A673 (cell line): ENCODE measurements at places on chromosomes 13 and 19.

DNA sequence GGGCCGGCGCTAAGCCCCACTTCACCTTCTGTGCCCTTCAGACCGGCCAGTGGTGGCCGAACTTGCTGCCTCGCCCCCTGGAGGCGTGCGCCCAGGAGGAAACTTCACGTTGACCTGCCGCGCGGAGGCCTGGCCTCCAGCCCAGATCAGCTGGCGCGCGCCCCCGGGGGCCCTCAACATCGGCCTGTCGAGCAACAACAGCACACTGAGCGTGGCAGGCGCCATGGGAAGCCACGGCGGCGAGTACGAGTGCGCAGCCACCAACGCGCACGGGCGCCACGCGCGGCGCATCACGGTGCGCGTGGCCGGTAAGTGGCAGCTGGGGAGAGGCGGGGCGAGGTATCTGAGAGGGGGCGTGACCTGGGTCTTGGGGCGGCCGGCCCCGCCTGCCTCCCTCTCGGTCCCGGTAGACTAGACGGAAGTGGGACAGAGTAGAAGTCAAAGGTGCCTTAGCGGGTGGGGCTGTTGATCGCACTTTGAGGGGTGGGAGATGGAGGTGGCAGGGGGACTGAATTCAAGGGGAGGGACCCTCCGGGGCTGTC, 5.6 kb downstream of the ICAM5 start:
- no peak for DNase-seq

- DNase-seq, result no peak
Measured at GRCh38 chr13:91468301-91468700, 69.9 kb downstream of the GPC5 start.

GRCh38 chr19:7778081-7778480, 15.0 kb downstream of the CLEC4M start:
- no peak for DNase-seq

GRCh38 chr19:13992025-13992424, 14.1 kb downstream of the RFX1 start:
- no peak for DNase-seq

- DNase-seq, result peak; percentile 89
Measured at GRCh38 chr13:75357576-75358289, 124.2 kb downstream of the TBC1D4 start.

DNA sequence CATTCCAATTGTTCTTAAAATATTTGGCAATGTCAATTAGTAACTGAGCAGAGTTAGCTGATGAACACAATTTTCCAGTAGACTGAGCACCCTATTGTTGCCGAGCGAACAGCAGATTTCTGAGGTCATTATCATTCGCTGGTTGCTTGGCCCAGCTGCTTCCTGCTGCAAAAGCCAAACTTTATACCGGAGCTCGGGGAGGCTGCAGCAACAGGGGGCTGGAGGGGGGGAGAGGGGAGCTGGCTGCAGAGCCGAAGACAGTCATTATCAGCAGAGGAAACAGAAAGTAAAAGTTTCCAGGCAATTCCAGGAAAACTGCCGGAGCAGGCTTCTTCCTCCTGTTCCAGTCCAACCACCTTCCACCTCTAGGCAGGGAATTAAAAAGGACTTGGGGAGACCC, 77.9 kb downstream of the ZNF536 start:
- DNase-seq, result peak; percentile 92

DNA sequence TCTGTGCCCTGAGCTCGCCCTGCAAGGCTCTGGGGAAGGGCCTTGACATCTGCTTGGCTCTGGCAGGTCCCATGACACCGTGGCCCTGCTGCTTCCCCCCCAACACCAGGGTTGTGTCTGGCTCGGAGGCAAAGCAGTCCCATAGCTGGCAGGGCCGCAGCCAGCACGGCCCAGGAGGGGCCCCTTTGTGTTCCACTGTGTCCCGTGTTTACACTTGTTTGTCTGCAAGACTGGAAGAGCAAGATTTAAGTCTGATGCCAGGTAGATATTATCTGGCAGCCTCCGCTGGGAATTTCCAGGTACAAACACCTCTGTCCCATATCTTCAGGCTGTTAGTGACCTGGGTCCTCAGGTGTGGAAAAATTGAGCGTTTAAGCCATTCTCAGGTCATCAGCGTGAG, 44.3 kb downstream of the MCF2L start:
- DNase-seq, result no peak

DNA sequence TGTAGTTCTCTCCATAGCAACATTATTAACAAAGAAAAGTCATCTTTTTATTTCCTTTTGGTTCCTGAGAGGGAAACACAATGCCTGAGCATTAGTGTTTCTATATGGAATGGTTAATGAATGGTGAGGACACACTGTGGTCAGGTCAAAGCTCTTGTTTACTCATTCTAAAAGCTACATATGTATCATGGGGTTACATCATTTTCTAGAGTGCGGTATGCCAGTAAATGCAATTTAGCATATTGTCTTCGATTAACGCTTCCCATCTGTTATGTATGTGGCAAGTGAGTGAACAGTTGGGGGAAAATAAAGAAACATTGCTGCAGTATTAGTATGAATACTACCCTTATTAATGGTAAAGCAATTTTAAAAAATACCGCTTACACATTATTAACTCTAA, 1152.2 kb upstream of the SPRY2 start:
- DNase-seq, result no peak

- DNase-seq, result no peak
Measured at GRCh38 chr13:107375701-107376340, 807.9 kb upstream of the ARGLU1 start.

DNA sequence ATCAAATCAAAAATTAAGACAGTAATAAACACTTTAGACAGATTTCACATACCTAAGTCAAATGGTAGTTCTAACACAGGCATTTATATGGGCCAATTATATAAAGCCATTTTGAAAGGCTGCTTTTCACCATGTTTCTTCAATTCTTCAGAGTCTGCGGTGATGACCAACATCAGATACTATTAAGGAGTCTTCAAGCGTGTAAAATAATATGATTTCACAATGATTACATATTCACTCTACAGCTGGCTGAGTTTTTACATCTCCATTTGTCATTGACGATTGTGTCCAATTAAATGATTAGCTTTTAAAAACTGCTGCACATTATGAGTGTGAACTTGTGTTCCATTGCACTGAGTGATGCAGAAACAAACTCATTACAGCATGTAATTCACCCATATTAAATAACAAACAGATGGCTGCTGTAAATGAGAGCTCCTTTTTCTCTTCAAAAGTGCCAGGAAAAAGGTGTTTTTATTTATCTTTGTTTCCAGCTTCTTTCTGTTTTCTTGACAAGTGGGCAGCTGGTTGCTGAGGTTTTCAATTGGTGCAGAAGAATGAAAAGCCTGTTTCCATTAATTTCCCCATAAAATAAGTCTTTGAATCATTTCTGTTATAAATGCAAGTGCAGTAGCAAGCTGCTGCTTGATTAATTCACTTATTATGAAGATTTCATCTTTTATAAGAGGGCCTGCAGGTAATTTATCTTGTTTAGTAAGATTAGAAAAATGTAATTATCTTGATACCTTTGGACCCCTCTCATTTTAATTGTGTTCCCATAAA, 676.1 kb upstream of the KLHL1 start:
- no peak for DNase-seq

DNA sequence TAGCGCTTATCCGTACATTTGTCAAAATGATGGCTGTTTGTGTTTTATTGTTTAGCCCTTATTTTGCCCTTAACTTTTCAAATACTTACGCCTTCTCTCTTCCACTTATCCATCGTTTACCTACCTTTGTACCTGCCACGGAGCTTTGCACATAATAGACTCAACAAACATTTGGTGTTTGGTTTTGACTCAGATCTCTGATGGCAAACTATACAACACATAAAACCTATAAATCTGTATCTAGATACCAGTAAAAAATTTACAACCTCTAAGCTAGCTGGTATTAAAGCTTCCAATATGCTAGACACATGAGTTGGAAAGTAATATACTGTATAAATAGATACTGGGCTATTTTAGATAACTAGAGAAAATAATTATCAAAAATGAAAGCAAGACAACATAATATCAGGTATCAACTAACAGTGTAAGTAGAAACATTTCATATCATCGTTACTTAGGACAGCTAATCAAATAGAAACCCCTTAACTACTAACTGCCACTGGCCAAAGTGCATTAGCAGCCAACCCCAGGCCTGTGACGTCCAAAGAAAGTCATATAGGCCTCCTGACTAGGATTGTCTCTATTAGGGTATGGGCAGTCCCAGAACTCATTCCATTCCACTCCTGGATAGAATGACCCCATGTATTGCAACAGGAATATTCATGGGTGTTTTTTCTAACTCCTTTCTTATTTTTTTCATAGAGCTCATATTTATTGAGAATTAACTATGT, 53.8 kb downstream of the KCTD12 start:
- no peak for DNase-seq

GRCh38 chr13:44096901-44097300, 217.2 kb downstream of the LACC1 start:
- DNase-seq, result no peak

DNA sequence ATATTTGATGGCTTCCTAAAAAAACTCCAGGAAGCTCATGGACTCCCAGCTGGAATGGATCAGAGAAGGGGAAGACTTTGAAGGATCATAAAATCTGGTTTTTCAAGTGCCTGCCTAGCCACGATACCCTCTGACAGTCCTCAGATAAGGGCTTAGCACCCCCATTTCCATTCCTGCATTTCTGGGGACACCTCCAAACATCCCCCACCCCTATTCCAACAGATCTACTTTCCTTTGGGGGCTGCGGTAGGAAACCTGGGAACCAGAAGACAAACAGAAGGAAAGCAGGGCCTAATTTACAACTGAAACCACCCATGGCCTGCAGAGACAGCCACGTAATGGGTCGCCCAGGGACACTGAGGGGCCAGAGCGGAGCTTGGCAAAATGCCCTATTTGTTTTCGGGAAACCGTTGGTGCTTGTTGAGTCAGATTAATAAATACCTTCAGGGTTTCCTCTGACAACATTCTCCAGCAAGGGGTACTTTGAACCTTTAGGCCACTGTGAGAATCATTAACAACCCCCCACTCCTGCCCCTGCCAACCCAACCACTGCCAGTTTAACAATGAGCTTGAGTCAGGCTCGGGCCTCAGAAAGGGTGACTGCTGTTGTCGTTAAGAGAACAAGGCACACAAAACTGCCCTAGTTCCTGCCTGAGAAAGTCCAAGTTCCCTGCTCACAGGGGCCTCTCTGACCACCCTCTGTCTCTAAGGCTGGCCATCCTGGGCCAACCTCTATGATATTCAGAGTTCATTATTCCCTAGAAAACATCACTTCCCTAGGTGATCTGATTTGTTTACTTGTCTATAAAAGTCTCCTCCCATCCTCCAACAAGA, 23.5 kb downstream of the RHPN2 start:
- no peak for DNase-seq

DNA sequence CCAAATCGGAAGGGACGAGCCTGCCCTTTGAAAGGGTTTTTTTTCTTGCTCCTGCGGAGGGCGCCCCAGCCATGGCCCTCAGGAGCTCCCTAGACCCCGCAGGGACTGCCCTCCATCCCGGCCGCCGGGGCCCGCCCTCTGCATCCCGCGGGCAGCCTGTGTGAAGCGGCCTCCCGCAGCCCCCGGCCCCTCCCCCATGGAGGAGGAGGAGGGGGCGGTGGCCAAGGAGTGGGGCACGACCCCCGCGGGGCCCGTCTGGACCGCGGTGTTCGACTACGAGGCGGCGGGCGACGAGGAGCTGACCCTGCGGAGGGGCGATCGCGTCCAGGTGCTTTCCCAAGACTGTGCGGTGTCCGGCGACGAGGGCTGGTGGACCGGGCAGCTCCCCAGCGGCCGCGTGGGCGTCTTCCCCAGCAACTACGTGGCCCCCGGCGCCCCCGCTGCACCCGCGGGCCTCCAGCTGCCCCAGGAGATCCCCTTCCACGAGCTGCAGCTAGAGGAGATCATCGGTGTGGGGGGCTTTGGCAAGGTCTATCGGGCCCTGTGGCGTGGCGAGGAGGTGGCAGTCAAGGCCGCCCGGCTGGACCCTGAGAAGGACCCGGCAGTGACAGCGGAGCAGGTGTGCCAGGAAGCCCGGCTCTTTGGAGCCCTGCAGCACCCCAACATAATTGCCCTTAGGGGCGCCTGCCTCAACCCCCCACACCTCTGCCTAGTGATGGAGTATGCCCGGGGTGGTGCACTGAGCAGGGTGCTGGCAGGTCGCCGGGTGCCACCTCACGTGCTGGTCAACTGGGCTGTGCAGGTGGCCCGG, 815 bp downstream of the MAP3K10 start:
- DNase-seq, result peak; percentile 18

GRCh38 chr19:58182577-58182988, 278 bp upstream of the ZNF274 start:
- DNase-seq, result peak; percentile 90

DNA sequence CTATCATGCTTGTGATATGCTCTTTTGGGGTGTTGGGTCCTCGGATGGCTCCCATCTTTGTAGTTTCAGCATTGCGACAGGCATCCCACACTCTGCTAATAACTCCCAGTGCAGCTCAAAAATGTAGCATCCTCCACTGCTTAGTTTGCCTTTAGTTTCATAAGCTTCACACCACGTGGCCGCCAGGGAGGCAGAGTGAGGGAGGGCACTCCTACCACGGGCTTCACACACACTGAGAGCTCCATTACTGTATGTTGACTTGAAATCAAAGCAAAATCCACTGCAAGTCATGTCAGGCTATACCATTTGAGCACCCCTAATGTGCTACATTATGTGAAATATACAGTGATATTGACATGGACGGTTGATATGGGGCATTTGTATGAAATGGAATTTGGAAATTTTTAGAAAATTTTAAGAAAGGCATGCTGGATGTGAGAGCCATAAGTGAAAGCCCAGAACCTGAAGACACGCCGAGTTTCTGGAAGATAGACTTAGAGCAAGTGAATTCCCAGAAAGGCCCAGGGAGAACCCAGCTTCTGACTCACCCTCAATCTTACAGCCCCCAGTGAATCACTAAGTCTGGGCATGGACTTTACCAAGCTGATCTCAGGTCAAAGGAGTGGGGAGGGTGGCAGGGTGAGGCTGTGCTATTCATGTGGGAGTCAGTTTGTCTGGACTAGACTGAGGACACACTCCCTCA, 94.1 kb downstream of the HSPH1 start:
- no peak for DNase-seq

DNA sequence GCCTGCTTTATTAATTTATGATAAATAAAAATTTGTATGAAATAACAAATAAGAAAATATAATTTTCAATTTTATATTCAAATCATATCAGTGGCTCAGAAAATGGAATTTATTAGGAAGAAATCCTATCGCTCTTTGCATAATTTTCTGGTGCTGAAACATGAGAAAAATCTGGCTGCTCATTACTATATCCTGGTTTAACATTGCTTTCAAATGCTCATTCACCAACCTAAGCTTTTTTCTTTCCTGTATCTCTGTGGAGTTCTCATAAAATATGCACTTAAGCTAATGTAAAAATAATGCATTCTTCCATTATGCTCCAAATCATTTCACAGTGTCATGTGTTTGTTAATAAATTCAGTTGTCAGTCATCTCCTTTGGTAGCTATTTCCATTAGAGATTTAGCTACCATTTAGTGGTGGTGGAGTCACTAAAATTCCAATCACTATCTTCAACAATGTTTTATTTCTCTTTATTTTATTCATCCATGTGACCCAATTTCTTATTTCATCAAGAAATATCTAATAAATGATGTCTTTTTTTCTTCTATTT, 498.0 kb downstream of the DCT start:
- DNase-seq, result peak; percentile 45

GRCh38 chr19:56837004-56837403, 3.5 kb downstream of the PEG3 start:
- peak; percentile 50 for DNase-seq
